Ascending aorta (tissue), 2 donors: ENCODE measurements at places on chromosomes 2 and 18.

GRCh38 chr2:202072737-202073401, at the start of gene KIAA2012:
KIAA2012 (plus strand) TSS chr2:202073255; CDS start chr2:202073628, 373 bp downstream.
- no peak within 1 kb of the TSS for H3K4me3 ChIP-seq
- no peaks in the 10 kb centered on the region for H3K36me3 ChIP-seq
- no peak for DNase-seq
- no peak within 1 kb of the TSS for H3K27ac ChIP-seq
- no peaks in the 10 kb centered on the region for H3K4me1 ChIP-seq

- no peaks in the 10 kb centered on the region for H3K4me1 ChIP-seq
- H3K27me3 ChIP-seq = no peaks in the 10 kb centered on the region
- DNase-seq = no peak
- H3K36me3 ChIP-seq = no peaks in the 10 kb centered on the region
- no peak overlapping the region for H3K4me3 ChIP-seq
Observed at GRCh38 chr18:28041366-28041765, 135.6 kb downstream of the CDH2 start.

GRCh38 chr2:129849559-129850160, 129.8 kb upstream of the RAB6C start:
- H3K4me3 ChIP-seq = no peak overlapping the region
- H3K4me1 ChIP-seq = no peaks in the 10 kb centered on the region
- no peaks in the 10 kb centered on the region for H3K36me3 ChIP-seq
- no peak for DNase-seq

DNA sequence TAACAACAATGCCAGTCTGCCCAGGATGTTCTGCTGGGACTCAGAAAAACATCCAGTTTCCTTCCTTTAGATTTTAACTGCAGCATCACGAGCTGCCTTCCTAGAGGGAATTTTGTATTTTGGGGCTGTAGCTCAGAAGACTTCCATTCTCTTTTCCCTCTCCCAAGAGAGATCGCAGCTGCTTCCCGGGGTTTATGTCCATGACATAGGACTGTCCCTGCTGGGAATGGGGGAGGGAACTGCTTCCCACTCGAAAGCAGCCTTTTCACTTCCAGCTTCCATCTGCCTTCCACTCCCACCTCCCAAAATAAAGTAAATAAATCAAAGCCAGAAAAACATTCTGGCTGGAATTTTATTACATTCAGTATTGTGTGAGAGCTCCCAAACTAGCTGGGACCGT, 52.4 kb downstream of the LIMS1 start:
- no peaks in the 10 kb centered on the region for H3K27me3 ChIP-seq
- H3K4me3 ChIP-seq = no peak overlapping the region
- H3K36me3 ChIP-seq = no peaks in the 10 kb centered on the region
- H3K27ac ChIP-seq = peak overlapping the region; percentile 81
- H3K4me1 ChIP-seq = peaks cover 30% of the 10 kb centered on the region

- H3K27ac ChIP-seq = no peak overlapping the region
- no peaks in the 10 kb centered on the region for H3K27me3 ChIP-seq
- H3K4me1 ChIP-seq = no peaks in the 10 kb centered on the region
- H3K4me3 ChIP-seq = no peak overlapping the region
- H3K36me3 ChIP-seq = no peaks in the 10 kb centered on the region
- no peak for DNase-seq
Observed at GRCh38 chr2:165277295-165277694, 38.1 kb downstream of the SCN2A start.

GRCh38 chr2:197024206-197024605, 97.7 kb upstream of the PGAP1 start:
- peaks cover 12% of the 10 kb centered on the region for H3K36me3 ChIP-seq
- H3K27me3 ChIP-seq = no peaks in the 10 kb centered on the region
- no peak for DNase-seq
- no peak overlapping the region for H3K27ac ChIP-seq
- no peaks in the 10 kb centered on the region for H3K4me1 ChIP-seq

GRCh38 chr2:195252018-195252417, 405.0 kb upstream of the SLC39A10 start:
- H3K27me3 ChIP-seq = no peaks in the 10 kb centered on the region
- H3K4me3 ChIP-seq = no peak overlapping the region
- no peak overlapping the region for H3K27ac ChIP-seq
- H3K4me1 ChIP-seq = no peaks in the 10 kb centered on the region
- no peaks in the 10 kb centered on the region for H3K36me3 ChIP-seq

DNA sequence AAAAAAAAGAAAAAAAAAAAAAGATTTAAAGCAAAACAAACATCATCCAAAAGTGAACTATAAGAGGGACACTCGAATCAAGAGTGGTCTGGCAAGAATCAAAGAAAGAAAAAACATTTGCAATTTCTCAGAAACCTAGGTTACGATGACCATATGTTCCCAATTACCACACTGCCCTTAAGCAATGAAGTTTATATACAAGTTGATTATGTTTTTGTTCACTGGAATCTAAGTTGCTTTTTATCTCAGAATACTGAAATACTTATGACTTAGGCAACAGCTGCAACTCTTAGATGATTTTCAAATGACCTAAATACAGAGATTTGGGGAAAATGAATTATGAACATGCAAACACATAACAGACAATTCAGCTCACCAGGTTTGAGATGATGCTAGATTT, 597.1 kb upstream of the CHAC2 start:
- no peaks in the 10 kb centered on the region for H3K36me3 ChIP-seq
- H3K27ac ChIP-seq = no peak overlapping the region
- no peak for DNase-seq
- no peaks in the 10 kb centered on the region for H3K27me3 ChIP-seq

DNA sequence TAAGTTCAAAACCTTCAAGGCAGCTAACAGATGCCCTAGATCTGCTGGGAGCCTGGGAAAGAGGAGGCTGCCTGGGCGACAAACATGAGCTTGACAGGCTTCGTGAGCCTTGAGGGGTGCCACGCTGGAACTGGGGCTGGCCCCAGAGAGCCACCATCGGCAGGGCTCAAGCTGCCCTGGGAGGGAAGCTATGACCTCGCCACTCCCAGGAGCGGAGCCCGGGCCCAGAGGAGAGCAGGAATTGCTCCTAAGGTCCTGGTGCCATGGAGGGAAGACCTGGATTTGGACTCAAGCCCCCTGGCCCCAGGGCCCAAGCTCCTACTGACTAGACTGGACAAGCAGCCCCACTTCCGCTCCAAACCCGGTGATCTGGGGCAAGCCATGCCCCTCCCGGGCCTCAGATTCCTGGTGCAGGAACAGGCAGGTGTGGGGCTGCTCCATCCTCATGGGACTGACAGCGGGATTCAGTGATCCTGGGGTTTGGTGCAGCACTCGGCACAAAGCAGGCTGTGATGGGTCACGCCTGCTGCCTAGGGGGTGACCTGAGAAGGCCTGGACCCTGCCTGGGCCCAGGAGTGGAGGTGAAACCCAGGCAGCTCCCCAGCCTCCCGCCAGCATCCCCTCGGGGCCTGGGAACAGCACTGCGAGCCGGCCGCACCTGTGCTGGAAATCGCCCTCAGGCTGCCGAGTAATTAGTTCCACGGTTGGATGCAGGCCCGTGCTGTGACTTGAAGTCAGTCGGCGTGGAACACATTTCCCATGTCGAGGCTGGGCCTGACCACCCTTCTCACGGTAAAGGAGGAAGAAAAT, 246.9 kb downstream of the NDUFA10 start:
- H3K4me3 ChIP-seq = no peak overlapping the region
- DNase-seq = no peak
- H3K27ac ChIP-seq = no peak overlapping the region
- no peaks in the 10 kb centered on the region for H3K4me1 ChIP-seq

DNA sequence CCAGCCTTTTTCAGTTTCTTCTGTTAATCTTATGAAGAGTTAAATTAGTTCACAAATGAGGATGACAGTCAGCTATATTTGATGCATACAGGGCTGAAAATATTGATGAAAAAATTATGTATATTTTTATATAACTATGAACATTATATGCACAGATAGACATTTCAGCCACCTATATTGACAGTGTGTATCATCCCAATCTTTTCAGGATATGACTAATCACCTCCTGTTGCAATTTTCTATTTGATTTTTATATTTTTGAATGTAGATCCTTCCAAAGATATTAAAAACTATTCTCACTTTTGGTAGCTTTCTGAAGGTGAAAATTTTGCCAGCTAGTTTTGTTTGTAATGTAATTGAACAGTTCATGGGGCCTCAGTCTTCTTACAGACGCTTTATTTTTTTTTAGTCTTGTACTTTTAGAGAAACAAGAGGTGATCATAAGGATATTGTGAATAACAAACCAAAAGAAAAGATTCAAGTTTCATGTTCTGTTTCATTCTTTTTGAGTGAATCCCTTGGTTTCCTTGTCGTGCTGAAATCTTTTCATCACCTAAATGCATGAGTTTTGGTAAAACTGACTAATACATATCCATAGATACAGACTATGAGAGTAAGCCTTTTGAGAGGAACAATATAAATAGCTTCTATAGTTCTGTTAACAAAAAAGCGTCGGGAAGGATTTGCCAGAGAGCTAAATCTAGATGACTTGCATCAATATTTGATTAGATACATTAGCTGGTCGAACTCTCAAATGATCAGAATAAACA, 123.1 kb downstream of the ARHGAP15 start:
- no peak for DNase-seq
- no peaks in the 10 kb centered on the region for H3K36me3 ChIP-seq
- no peak overlapping the region for H3K4me3 ChIP-seq
- H3K4me1 ChIP-seq = no peaks in the 10 kb centered on the region
- H3K27me3 ChIP-seq = no peaks in the 10 kb centered on the region

DNA sequence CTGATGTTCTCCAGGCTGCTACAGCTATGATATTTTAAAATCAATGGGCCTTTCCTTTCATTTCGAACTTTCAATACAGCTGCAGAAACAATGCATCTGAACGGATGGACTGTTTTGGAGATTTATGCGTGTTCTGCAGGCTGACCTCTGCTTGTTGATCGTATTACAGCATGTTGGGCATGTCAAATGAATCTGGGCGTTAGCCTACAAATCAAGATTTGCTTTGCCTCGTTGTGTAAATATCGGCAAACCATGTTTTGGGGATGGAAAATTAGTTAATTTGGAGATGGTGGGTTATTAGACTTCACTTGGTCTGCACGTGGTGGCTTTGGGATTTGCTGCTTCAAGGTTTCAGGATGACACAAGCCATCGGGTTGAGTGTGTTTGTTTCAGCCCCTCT, 129.3 kb downstream of the AGAP1 start:
- H3K4me1 ChIP-seq = no peaks in the 10 kb centered on the region
- H3K36me3 ChIP-seq = no peaks in the 10 kb centered on the region
- H3K27me3 ChIP-seq = no peaks in the 10 kb centered on the region
- no peak for DNase-seq
- H3K4me3 ChIP-seq = no peak overlapping the region
- no peak overlapping the region for H3K27ac ChIP-seq

GRCh38 chr2:47908682-47909081, 2.4 kb upstream of the FBXO11 start:
- no peaks in the 10 kb centered on the region for H3K36me3 ChIP-seq
- no peak for DNase-seq
- no peak overlapping the region for H3K27ac ChIP-seq
- H3K4me1 ChIP-seq = peaks cover 3% of the 10 kb centered on the region
- H3K4me3 ChIP-seq = no peak overlapping the region

- no peaks in the 10 kb centered on the region for H3K4me1 ChIP-seq
- H3K27ac ChIP-seq = no peak overlapping the region
- H3K4me3 ChIP-seq = no peak overlapping the region
- H3K27me3 ChIP-seq = no peaks in the 10 kb centered on the region
Observed at GRCh38 chr2:20108655-20109396, 57.4 kb upstream of the LAPTM4A start.

- no peaks in the 10 kb centered on the region for H3K27me3 ChIP-seq
- H3K4me1 ChIP-seq = no peaks in the 10 kb centered on the region
- H3K36me3 ChIP-seq = no peaks in the 10 kb centered on the region
- H3K4me3 ChIP-seq = no peak overlapping the region
- no peak overlapping the region for H3K27ac ChIP-seq
- no peak for DNase-seq
Observed at GRCh38 chr2:236825989-236826510, 256.4 kb downstream of the ACKR3 start.

DNA sequence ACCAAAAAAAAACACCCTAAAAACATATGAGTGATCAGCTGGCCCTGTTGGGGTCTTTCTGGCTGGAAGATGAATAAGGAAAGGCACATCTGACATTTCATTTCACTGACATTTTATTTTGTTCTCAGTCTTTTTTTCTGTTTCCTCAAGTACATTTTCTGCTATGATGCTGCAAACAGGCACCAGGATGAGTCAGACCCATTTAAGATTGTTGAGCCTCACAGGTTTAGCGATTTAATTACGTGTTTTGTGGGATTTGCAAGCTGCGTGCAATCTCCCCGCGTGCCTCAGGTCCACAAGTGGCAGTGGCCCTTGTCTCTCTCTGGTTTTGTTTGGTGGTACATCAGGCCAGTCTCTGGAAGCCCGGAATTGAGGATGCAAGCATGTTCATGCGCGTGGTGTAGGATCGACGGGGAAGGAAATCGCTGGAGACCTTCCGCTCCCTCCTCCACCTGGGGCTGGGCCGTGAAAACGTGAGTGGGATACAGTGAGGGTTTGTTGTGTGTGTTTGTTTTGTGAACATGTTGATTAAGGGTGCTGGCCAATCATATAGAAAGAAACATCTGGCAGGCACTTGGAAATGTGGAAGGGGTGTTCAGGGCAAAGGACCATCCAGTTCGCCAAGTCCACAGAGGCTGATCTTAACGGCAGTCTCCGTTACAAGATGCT, 120.2 kb upstream of the ZNF516 start:
- DNase-seq = no peak
- H3K36me3 ChIP-seq = no peaks in the 10 kb centered on the region
- no peak overlapping the region for H3K4me3 ChIP-seq
- H3K27me3 ChIP-seq = no peaks in the 10 kb centered on the region

- H3K36me3 ChIP-seq = no peaks in the 10 kb centered on the region
- H3K27ac ChIP-seq = peak overlapping the region; percentile 79
- DNase-seq = no peak
- H3K4me3 ChIP-seq = no peak overlapping the region
- H3K4me1 ChIP-seq = no peaks in the 10 kb centered on the region
- no peaks in the 10 kb centered on the region for H3K27me3 ChIP-seq
Observed at GRCh38 chr2:239290618-239291474, 110.0 kb downstream of the HDAC4 start.

GRCh38 chr2:219457784-219458369, 23.2 kb downstream of the SPEG start:
- H3K27ac ChIP-seq = peak overlapping the region; percentile 94
- DNase-seq = no peak
- H3K4me3 ChIP-seq = no peak overlapping the region
- H3K36me3 ChIP-seq = peaks cover 33% of the 10 kb centered on the region
- H3K4me1 ChIP-seq = peaks cover 48% of the 10 kb centered on the region

- peaks cover 10% of the 10 kb centered on the region for H3K4me1 ChIP-seq
- peak within 1 kb of the TSS; percentile 84 for H3K4me3 ChIP-seq
- no peaks in the 10 kb centered on the region for H3K36me3 ChIP-seq
- H3K27ac ChIP-seq = no peak within 1 kb of the TSS
- peaks cover 9% of the 10 kb centered on the region for H3K27me3 ChIP-seq
- peak; percentile 82 for DNase-seq
Observed at GRCh38 chr18:11149441-11150270, at the start of gene PIEZO2. PIEZO2 (minus strand) TSS chr18:11149569; CDS start chr18:11148588, 981 bp downstream.

DNA sequence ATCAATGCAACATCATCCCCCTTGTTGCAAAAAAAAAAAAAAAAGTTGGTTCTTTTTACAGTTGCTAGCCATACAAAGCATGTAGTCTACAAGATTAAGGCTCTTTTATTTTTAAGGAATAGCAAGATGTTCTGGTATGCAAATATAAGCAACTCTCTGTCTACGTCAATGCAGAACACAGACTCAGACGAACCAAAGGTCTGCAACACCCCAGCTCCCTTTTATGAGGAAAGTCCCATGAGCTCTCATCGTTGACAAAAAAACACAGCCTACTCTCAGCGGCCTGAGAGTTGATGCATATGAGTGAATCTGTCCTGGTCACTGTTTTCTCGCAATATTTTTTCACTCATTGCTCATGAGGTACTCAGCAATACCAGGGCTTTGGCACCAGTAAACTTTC, 112.9 kb downstream of the STK39 start:
- DNase-seq = no peak
- H3K27ac ChIP-seq = no peak overlapping the region
- no peak overlapping the region for H3K4me3 ChIP-seq
- H3K27me3 ChIP-seq = no peaks in the 10 kb centered on the region
- no peaks in the 10 kb centered on the region for H3K36me3 ChIP-seq
